Suppressor macrophage treated with lipopolysaccharide for 1 hour (primary cell): ENCODE measurements at places on chromosomes 16 and 17.

GRCh38 chr16:65745201-65745708 is 621.2 kb upstream of the CDH5 start:
- no peak for DNase-seq

DNA sequence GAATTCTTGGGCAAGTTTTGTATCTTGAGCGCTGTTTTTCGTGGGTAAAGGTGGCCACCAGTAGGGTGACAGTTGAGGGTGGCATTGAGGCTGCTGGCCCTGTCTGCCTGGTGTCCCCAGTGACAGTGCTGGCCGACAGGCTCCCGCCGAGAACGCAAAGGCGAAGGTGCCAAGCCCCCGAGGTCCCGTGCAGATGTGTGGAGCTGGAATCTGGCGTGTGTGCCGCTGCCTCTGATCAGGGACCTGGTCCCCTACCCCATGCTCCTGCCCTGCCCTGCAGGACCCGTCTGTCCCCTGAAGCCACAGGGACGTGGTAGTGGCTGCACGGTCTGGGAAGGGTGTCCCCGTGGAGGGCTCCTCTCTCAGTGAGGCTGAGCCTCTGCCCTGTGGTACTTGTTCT is 3.5 kb downstream of the UBE2I start:
- no peak for DNase-seq

- peak; percentile 66 for DNase-seq
Measured at GRCh38 chr16:50548125-50548908, at the start of gene NKD1. Gene NKD1 (plus strand): TSS chr16:50548396. CDS start chr16:50548554, 158 bp downstream.

DNA sequence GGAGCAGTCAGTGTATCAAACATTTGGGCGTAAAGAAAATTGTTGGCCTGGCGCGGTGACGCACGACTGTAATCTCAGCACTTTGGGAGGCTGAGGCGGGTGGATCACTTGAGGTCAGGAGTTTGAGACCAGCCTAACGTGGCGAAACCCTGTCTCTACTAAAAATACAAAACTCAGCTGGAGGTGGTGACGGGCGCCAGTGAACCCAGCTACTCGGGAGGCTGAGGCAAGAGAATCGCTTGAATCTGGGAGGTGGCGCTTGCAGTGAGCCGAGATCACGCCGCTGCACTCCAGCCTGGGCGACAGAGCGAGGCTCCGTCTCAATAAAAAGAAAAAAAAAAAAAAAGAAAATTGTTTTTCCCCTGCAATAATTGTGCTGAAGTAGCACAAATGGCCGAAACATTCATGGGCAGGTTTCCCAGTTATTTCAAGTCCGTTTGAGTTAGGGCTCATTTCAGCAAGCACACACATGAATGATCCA is 1.4 kb downstream of the GCSH start:
- no peak for DNase-seq

GRCh38 chr17:81479175-81480071 is 33.2 kb downstream of the ACTG1 start:
- no peak for DNase-seq
